ENCODE measurements at places on chromosomes 13 and 19. TPM values are rescaled to one million over a fixed set of nuclear protein-coding genes. Genes with fewer than 3 reads are reported as not detected.

Gene FBXO27
- 0.80 TPM for total RNA-seq

Gene KLK15
- total RNA-seq, result not detected

Gene METTL21C
- total RNA-seq, result not detected

Gene STOML3
- not detected for total RNA-seq

Gene CASP14
- total RNA-seq, result not detected

Gene VSTM1
- total RNA-seq, result not detected

Gene CDX2
- total RNA-seq, result not detected

Gene ZNF208
- 1.8 TPM for total RNA-seq

Gene CFD
- total RNA-seq, result 1.5 TPM

Gene MISP
- not detected for total RNA-seq

Gene NLRP5
- total RNA-seq, result not detected

Gene ZNF69
- 1.8 TPM for total RNA-seq

Gene PALM3
- total RNA-seq, result not detected

Gene CD22
- 0.09 TPM for total RNA-seq

Gene TPT1
- total RNA-seq, result 3,378 TPM

Gene KLK4
- total RNA-seq, result not detected

Gene ZNF813
- total RNA-seq, result 5.6 TPM

All from CD8-positive, alpha-beta memory T cell (primary cell).